Activated T-helper 1 cell treated with Interleukin-2 at 50 U/mL for 16 hours (primary cell): ENCODE measurements at places on chromosomes 12 and 14.

GRCh38 chr14:100633406-100633805 lies 46.2 kb upstream of the BEGAIN start:
- DNase-seq: no peak

GRCh38 chr12:132102297-132102696 lies 41.8 kb downstream of the DDX51 start:
- no peak for DNase-seq

DNA sequence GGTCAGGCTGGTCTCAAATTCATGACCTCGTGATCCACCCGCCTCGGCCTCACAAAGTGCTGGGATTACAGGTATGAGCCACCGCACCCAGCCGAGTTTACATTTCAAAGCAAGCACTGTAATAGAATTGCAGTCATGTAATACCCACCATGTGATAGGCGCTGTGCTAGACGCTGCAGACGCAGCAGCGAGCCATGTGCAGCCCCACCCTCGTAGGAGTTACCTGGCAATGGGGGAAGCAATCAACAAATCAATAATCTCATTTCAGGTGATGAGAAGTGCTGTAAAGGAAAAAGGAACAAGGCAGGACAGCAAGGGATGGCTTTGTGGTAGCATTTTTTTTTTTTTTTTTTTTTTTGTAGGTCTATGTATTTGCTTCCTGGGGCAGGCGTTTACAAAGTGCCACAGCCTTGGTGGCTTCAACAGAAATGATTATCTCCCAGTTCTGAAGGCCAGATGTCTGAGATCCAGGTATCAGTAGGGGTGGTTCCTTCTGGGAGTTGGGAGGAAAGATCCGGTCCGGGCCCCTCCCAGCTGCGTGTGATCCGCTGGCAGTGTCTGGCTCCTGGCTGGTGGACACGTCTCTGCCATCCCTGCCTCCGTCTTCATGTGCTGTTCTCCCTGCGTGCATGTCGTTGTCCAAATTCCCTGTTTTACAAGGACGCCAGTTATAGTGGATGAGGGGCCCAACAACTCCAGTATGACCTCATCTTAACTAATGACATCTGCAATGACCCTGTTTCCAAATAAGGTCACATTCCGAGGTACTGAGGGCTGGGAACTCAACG lies 72.8 kb downstream of the TNFAIP2 start:
- DNase-seq: no peak

DNA sequence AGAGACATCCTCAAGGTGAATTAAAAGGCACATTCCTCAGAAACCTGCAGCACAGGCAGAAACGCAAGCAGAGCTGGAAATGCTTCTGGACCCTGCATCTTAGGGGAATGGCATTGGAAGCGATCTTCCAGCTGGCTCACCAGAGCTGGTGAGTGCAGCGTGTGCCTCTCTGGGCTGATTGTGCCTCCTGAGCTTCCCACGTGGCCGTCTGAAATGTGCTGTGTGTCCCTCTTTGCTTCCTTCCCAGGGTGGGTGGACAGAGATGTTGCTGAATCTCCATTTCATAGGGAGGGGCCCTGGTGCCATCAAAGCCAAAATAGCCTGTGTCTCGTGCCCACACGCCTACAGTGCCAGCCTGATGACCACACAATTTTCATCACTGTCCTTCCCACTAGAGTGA lies 34.3 kb upstream of the TMEM132D start:
- DNase-seq: no peak

- no peak for DNase-seq
Observed at GRCh38 chr14:23362200-23362599, 2.8 kb downstream of the EFS start.

DNA sequence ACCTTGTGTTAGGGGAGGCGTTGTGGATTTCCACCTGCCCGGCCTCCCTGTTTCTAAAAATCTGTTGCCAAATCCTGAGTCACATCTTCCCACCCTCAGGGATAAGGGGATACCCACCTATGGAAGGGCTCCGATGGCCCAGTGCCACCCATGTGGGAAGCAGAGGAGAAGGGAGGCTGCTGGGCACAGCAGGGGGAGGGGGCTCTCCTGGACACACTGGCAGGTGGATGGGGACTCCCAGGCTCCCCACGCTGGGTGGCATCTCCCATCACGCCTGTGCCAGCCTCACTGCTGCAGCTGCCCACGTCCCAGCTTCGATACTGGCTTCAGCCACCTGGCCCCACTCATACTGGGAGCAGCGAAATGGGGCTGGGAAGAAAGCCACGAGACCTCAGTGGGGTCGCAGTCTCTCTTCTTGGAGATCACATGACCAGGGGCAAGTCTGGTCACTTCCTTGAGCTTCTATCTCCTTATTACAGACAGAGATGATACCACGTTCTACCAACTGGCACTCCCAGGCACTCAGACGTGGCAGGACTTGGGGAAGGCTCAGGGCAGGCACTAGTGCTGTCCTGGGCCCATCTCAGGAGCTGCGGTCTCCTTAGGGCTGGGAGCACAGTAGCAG lies 72.2 kb downstream of the PITPNM2 start:
- no peak for DNase-seq

- peak; percentile 7 for DNase-seq
Observed at GRCh38 chr12:91877456-91878235, 268.0 kb downstream of the BTG1 start.

GRCh38 chr12:29792853-29793252 lies 9.1 kb upstream of the TMTC1 start:
- no peak for DNase-seq

DNA sequence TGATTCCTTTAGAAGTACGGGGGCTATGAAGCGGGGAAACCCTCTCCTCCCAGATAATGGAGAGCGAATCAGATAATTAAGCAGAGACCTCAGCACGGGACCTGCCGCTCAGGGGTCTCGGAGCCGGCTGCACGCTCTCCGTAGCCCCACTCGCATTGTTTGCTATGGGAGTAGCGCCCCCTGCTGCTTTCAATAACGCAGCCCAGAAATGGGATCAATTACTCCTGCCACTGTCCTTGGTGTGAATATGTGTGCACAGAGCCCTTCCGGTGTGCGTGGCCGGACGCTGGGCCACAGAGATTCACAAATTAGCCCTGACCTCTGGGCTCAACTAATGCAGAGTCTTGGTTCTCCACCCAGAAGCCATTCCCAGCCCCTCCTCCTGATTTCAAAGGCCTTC lies 76.4 kb upstream of the TMEM132C start:
- no peak for DNase-seq

DNA sequence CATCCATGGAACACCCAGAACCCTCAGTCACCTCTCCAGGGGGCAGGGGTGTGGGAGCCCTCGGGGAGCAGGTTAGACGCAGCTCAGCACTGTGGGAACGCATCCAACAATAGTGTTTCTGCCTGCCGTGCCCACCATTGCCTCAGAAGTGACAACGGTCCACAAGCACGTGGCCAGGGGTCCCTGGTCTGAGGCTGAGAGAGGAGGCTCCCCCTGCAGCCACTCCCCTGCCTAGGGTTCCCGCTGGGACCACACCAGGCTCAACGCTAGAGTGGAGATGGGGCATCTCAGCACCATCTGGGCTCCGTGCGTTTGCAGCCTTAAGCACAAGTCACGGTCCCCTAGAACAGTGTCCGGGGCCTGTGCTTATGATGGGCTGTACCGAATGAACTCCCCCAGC lies 62.7 kb downstream of the TESC start:
- no peak for DNase-seq

DNA sequence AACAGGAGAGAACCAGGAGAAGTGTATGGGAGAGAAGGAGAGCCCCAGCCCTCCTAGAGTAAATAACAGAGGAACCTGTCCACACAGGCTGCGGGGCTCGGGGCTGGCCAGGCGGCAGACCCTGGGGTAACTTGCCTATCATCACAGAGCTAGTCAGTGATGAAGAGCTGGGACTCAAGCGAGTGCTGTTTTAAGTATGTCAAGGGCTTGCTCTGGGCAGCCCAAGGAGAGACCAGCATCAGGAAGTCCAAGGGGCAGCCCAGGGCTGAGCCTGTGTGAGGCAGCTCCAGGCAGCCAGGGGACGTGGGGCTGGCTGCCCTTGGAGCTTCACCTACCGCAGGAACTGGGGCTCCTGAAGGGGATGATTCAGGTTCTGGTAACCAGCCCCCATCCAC lies 10.0 kb downstream of the VWF start:
- no peak for DNase-seq

GRCh38 chr14:72525087-72525915 lies 368.6 kb downstream of the DPF3 start:
- DNase-seq: no peak

DNA sequence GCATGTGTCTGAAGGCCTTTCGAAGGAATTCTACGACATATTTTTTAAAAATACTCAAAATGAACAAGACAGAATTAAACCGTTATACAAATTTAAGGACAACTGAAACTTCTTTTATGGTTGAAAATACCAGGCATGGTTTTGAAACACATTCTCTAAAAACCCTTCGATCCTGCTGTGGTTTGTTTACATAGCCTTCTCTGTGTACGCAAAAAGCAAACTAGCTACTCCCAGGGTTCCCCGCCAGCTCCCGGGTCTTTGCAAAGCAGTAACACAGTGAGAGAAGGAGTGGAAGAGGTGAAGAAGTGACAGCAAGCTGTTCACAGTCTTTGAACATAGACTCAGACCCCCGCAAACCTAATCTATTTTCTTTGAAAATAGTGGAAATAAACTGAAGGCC lies 2.2 kb upstream of the TC2N start:
- DNase-seq: no peak

DNA sequence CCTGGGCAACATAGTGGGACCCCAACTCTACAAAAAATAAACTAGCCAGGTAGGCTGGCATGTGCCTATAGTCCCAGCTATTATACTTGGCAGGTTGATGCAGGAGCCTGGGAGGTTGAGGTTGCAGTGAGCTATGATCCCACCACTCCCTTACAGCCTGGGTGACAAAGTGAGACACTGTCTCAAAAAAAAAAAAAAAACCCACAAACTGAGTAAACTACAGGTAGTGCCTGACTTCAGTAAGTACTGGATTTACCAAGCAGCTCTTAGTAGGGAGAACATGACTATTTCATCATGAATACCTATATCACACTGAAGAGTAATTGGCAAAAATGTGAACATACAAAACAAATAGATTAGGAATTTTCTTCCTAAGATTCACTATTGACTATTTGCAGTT lies 32.4 kb upstream of the AP4S1 start:
- no peak for DNase-seq

- DNase-seq: no peak
Observed at GRCh38 chr12:1993871-1994371, 10.3 kb downstream of the DCP1B start.

GRCh38 chr12:10497602-10498001 lies 8.1 kb upstream of the EIF2S3B start:
- DNase-seq: no peak

DNA sequence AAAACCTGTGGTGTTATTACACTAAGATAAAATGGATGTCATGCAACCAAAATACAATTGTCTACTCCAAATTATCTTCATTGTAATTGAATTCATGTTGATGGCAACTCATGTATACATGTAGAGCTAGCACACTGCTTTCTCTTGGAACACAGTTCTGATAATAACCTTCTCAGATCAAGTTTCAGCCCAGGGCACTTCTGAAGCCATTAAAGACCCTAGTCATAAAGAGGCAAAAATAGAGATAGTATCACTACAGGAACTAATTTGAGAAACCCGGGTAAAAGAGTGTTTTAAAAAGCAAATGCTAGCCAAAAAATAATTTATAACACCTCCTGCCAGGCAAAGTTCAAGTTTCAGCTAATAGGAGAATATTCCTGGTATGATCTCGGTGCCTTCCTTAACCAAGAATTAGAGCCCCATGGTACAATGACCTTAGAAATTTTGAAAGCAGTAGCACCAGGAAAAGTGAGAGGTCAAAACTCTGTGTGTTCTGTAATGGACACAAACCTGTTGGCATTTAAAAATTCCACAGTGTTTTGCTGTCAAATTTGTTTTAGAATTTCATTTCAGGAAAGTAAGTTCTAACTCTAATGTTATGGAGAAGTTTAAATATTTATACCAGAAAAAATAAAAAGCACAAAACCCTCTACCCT lies 105.0 kb upstream of the FRMD6 start:
- DNase-seq: no peak
